ENCODE measurements at places on chromosomes 16 and 17.

DNA sequence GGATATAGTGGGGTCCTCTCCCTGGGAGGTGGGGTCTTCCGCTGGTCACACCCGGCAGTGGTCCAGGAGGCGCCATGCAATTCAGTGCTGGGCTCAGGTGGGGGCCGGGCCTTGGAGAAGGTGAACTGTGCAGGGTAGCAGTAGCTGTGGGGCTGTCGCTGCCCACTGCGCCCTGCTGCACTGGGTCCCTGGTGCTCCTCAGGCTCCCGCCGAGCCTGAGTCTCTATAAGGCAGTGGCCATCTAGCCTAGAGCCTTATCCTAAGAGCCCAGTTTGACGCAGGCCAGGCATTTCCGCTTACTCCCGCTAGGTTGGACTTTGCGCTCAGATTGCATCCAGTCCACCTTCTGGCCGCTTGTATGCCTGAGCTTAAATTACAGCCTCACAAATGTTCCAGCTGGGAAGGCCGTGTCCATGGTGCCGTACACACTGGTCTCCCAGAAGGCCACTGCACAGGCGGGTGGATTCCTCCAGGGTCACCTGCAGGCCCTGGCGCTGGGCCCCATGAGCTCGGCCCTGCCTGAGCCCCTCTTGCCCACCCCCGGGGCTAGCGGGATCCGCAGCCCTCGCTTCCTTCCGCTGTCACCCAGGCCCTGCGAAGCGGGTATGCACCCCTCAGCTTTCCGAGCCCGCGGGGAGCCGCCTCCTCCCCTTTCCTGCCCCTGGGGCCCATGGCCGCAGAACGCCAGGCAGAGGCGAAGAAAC, 1762.2 kb downstream of the TP53TG3F start:
- no peak for DNase-seq

DNA sequence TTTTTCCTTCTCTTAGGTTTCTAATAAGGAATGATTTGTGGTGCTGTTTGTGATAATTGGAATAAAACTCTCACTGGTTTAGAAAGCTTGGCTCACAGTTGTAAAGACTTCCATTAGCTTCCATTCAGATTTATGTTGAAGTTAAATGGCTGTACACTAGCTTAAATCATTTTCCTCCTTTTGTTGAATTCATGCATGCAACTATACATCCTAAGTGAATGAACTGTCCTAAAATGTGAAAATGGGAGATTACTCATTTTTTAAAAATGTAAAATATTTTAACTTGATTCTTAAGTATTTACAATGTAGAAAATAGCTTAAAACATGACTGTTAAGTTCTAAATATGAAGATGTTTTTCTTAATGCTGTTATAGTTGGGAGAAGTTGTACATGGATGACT, 15.2 kb downstream of the PRKCA start:
- no peak for DNase-seq

GRCh38 chr16:29816694-29817441, 916 bp downstream of the PAGR1 start:
- no peak for DNase-seq

DNA sequence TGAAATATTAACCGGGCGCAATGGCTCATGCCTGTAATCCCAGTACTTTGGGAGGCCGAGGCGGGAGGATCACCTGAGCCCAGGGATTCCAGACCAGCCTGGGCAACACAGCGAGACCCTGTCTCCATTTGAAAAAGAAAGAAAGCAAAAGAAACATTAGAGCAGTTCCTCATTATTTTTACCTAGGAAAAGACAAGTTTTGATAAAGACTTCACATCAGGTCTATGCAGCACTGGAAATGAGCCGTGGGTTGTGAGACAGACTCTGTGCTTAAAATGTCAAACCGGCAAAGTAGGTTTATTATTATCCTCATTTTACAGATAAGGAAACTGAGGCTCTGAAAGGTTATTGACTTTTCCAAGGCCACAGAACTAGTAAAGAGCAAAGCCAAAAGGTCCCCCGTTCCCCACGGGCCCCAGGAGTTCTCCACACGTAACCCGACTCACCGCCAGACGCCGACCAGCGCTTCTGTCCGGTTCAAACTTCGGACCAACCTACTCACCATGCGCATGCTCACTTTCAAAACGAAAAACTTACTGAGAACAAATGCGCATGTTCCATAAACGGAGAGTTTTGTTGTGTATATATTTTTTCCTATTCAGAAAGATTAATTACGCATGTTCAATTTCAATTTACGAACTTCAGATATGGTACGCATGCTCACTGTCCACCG, 356 bp downstream of the TUBD1 start:
- DNase-seq = no peak

- no peak for DNase-seq
Measured at GRCh38 chr16:1980770-1981087, 540 bp downstream of the NOXO1 start.

- no peak for DNase-seq
Measured at GRCh38 chr17:34173241-34173640, 81.8 kb upstream of the CCL2 start.

DNA sequence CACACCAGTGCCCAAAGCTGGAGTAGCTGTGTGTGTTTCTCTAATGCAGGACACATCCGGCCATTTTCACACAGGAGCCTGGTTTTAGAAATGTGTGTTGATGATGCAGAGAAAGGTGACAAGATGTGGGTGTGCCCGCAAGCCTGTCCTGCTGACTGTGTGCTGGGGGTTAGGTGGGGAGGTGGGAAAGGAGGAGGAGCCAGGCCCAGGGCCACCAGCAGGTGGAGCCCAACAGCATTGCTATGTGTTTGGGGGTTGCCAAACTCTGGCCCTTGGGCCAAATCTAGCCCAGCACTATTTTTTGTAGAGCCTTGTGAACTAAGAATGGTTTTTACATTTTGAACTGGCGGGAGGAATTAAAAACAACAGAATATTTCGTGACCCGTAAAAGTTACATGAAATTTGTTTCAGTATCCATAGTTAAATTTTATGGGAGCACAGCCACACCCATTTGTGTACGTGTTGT, 61.7 kb upstream of the LGALS9 start:
- DNase-seq = no peak

DNA sequence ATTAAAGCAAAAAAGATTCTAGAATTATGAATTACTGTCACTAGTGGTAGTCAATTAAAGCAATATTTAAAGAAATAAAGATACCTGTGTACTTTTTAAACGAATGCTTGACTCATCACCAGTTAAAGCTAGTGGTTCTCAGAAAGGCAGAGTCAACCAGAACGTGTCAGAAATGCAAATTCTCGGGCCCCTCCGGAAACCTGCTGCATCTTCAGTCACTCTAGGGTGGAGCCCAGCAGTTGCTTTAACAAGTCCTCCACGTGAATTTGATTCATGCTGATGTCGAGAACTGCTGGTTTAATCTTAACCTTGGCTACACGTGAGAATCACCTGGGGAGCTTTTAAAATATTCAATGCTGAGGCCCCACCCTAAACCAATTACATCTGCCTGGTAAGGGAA, 169.8 kb upstream of the SDK2 start:
- no peak for DNase-seq

- no peak for DNase-seq
Measured at GRCh38 chr17:16406742-16407674, 8.4 kb upstream of the TRPV2 start.

DNA sequence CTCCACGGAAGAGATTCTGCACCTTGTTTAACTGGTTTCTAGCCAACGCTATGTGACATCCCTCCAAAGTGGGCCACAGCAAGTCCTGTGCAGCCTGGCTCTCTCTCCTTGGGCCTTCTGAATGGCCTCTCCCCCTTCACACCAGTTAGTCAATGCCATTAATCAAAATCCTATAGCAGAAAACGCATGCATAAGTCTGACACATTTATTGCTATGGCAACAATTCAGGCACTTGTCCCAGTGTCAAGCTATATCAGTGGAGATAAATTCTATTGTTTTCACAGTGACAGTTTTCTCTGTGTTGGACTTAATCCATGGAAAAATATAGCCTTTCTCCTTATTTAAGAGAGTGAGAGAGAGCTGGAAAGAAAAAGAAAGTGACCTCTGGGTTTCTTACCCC, 87.2 kb upstream of the TOX3 start:
- no peak for DNase-seq

DNA sequence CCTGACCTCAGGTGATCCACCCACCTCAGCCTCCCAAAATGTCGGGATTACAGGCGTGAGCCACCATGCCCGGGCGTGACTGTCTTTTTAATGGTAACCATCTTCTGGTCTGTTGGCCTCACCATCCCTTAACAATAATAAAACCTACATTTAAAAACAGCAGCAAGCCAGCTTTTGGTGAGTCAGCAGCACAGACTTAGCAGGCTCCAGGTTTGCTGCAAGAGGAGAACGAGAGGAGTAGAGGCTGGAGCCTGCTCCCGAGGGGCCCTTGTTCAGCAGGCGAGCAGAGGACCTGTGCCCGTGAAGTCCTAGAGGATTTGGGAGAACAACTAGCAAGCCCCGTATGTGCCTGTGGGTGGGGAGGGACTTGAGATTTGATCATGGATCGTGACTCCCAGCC, 35.7 kb downstream of the MYH13 start:
- no peak for DNase-seq

DNA sequence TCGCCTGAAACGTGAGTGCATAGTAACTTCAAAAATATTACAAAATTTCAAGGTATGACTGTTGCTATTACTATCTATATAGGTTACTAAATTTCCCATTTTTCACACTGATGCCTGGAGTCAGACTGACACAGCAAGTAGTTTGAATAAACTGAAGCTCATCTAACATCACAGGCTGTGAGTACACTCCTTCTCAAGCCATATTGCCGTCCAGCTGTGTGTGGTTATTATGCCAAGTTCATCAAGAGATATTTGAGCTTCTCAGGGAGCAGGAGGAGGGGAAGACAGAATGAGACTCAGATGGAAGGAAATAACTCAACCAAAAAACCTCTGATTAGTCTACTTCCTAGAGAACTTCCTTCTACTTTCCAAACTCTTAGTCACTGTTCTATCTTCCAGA, 473.9 kb downstream of the TOX3 start:
- DNase-seq = no peak

GRCh38 chr17:64412944-64413381, 22.3 kb upstream of the PECAM1 start:
- DNase-seq = no peak

DNA sequence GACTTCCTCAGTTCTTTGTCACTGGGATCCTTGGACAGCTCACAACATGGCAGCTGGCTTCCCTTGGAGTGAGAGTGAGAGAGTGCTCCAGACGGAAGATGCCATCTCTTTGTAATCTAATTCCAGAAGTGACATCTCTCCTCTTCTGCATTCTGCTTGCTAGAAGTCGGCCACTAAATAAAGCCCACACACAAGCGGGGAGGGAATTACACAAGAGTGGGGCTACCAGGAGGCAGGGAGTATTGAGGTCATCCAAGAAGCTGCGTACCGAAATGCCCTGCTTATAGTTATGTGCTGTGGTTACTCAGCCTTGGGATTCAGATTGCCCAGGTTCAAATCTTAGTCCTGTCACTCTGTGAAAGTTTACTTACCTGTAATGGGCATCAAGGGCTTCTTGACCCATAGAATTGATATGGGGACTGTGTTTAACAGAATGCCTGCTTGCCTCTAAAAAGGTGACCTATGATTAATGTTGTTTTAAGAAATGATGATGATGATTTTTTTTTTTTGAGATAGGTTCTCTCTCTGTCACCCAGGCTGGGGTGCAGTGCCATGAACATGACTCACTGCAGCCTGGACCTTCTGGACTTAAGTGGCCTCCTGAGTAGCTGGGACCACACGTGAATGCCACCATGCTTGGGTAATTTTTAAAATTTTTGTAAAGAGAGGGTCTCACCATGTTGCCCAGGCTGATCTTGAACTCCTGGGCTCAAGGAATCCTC, 120.9 kb upstream of the HS3ST2 start:
- no peak for DNase-seq

DNA sequence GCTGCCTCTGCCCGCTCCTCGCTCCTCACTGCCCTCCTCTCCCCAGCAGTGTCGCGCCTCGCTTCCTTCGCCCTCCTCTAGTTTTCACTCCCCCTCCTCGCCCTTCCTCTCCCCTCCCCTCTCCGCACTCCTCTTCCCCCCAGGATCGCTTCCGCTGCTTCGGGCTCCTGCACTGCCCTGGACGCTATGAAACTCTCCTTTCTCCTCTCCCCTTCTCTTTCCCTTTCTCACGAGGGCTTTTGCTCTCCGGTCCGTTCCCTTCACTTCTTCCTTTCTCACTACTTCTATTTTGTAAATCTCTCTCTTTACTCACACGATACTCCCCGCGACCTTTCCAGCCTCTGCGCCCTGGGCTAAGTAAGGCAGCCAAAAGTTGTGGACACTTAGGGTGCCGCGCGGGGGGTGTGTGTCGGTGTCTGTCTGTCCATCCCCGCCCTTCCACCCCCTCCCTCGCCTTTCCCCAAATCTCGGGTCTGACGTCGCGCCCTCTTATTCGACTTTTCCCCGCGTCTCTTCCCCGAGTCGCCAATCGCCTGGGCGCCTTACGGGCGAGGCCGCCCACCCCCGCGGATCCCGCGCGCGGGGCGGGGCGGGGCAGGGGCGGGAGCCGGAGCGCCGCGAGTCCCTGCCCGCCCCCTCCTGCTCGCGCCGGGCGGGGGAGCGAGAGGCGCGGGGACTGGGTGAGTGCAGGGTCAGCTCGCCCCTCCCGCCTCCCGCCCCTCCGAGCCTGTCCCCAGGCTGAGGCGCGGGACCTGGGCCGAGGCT, at the start of gene IRX3:
Gene IRX3 (minus strand): TSS at position 422 of the 765 bp plus-strand sequence. CDS start 737 bp downstream, outside the sequence.
- peak; percentile 15 for DNase-seq

GRCh38 chr16:74264811-74265210, 31.8 kb upstream of the PSMD7 start:
- DNase-seq = no peak

DNA sequence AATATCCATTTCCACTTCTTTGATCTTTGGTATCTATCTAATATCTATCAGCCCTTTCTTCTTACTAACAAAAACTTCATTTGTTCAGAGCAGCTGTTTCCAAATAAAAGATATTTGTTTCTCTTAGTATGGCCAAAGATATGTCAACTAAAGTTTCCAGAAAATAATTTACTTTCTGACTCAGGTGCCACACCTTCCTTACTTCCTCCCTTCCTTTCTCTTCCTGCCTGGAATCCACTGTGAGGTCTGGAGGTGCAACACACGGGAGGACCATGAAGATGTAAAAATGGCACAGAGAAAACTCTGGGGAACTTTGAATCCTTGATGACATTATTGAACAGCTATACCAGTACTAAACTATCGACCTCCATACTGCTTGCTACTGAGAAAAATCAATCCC, 14.0 kb downstream of the MED13 start:
- DNase-seq = no peak

DNA sequence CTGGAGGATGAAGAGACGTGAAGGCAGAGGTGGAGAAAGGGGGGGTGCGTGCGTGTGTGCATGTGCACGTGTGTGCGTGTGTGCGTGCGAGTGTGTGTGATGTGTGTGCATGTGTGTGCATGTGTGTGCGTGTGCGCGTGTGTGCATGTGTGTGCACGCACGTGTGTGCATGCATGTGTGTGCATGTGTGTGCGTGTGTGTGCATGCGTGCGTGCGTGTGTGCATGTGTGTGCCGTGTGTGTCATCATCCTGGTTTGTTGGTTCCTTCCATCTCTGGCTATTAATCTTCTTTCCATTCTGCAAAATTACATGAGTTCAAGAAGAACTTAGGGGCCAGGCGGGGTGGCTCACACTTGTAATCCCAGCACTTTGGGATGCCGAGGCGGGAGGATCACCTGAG, 17.0 kb upstream of the RPL38 start:
- no peak for DNase-seq

Data from NCI-H1048 (cell line).